ENCODE measurements at places on chromosomes 7 and 10. TPM values are rescaled to one million over a fixed set of nuclear protein-coding genes. Genes with fewer than 3 reads are reported as not detected.

CDC14C gene
- total RNA-seq = not detected

FAM180A gene
- 6.8 TPM for total RNA-seq

PLEKHS1 gene
- total RNA-seq = not detected

PLXDC2 gene
- total RNA-seq = 129 TPM

DNA sequence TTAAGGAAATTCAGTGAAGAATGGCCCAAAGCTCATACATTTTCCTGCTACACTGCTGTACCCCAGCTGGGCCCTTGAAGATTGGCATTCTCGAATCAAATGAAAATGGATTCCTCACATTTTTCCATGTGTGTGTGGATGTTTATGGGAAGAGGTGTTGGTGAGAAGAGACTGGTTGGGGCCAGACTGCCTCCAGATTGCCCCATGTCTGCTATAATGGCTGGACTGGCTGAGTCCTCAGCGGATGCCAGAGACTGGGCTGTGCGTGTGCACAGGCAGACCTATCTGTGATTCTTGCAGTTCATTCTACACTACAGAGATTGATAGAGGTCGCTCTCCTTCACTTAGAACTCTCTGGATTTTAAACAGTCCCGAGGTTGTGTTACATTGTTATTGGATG lies 183.6 kb upstream of the GDF10 start:
- H3K27ac ChIP-seq = no peak overlapping the region
- H3K4me3 ChIP-seq = no peak overlapping the region
- no peaks in the 10 kb centered on the region for H3K4me1 ChIP-seq
- DNase-seq = no peak
- H3K27me3 ChIP-seq = no peaks in the 10 kb centered on the region

POU6F2 gene
- total RNA-seq = 0.78 TPM

GRCh38 chr7:76155938-76156337 lies 45.8 kb upstream of the SRRM3 start:
- DNase-seq = peak; percentile 84
- H3K4me1 ChIP-seq = no peaks in the 10 kb centered on the region
- H3K36me3 ChIP-seq = no peaks in the 10 kb centered on the region
- no peak overlapping the region for H3K4me3 ChIP-seq
- peaks cover 5% of the 10 kb centered on the region for H3K27me3 ChIP-seq

DNA sequence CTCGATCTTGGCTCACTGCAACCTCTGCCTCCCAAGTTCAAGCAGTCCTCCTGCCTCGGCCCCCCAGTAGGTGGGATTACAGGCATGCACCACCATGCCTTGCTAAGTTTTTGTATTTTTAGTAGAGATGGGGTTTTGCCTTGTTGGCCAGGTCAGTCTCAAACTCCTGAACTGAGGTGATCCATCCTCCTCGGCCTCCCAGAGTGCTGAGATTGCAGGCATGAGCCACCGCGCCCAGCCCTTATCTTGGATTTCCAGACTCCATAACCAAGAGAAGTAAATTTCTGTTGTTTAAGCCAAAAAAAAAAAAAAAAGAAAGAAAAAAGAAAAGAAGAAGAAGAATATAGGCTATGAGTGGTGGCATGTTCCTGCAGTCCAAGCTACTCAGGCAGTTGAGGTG lies 53.3 kb upstream of the RABGEF1 start:
- no peak overlapping the region for H3K27ac ChIP-seq
- no peaks in the 10 kb centered on the region for H3K36me3 ChIP-seq
- peaks cover 4% of the 10 kb centered on the region for H3K4me1 ChIP-seq
- no peak for DNase-seq
- H3K27me3 ChIP-seq = no peaks in the 10 kb centered on the region

GRCh38 chr7:116357781-116358670 lies 141.5 kb upstream of the CAV2 start:
- no peaks in the 10 kb centered on the region for H3K27me3 ChIP-seq
- DNase-seq = no peak
- H3K36me3 ChIP-seq = no peaks in the 10 kb centered on the region

RBM20 gene
- total RNA-seq = 0.41 TPM

GRCh38 chr7:81273601-81274397 lies 354.9 kb upstream of the SEMA3C start:
- no peaks in the 10 kb centered on the region for H3K36me3 ChIP-seq
- no peak for DNase-seq
- H3K27ac ChIP-seq = no peak overlapping the region
- H3K4me1 ChIP-seq = no peaks in the 10 kb centered on the region
- no peak overlapping the region for H3K4me3 ChIP-seq

DNA sequence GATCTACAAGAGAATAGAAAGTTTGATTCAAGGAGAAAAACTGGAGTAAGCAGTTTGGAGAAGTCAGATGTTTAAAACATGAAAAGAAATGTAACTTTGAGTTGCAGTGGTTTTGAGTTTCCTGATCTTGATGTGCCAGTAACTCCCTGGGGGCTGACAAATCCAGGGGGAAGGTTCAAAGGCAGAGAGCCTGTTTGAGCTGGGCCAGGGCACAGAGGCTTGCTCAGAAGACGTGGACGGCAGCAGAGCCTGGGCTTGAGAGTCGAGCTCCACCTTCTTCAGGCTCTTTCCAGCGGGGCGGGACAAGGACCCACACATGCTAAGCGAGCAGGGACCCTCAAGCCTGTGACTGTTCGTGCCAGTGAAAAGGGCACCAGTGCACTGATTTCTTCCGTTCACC lies 176.2 kb downstream of the MGMT start:
- H3K4me3 ChIP-seq = no peak overlapping the region
- no peak for DNase-seq
- no peaks in the 10 kb centered on the region for H3K36me3 ChIP-seq

- H3K4me3 ChIP-seq = no peak overlapping the region
- no peaks in the 10 kb centered on the region for H3K27me3 ChIP-seq
- no peak for DNase-seq
- no peaks in the 10 kb centered on the region for H3K36me3 ChIP-seq
These were observed 2.6 kb upstream of the ZPBP start for GRCh38 chr7:50095634-50096033.

- no peaks in the 10 kb centered on the region for H3K27me3 ChIP-seq
- DNase-seq = peak; percentile 83
- H3K4me3 ChIP-seq = no peak overlapping the region
- H3K4me1 ChIP-seq = no peaks in the 10 kb centered on the region
These were observed 8.5 kb downstream of the DDX56 start for GRCh38 chr7:44565097-44565794.

GRCh38 chr10:27369880-27370279 lies 129.3 kb upstream of the ACBD5 start:
- H3K4me3 ChIP-seq = no peak overlapping the region
- H3K4me1 ChIP-seq = no peaks in the 10 kb centered on the region
- no peak overlapping the region for H3K27ac ChIP-seq
- no peaks in the 10 kb centered on the region for H3K36me3 ChIP-seq
- no peaks in the 10 kb centered on the region for H3K27me3 ChIP-seq
- no peak for DNase-seq

DNA sequence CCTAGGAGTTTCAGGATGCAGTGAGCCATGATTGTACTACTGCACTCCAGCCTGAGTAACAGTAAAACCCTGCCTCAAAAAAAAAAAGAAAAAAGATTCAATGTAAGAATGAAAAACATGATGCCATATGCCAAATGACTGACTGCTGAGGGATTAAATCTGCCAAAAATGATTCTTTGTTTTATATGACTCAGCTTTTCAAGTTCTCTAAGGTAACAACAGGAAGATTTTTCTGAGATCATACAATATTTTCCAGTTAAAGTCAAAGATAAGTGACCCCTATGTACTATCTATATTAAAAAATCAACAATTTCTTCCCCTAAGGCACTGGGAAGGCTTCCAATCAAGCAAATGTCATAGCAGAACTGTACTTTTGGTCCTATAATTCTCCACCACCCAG lies 271.2 kb upstream of the IMMP2L start:
- DNase-seq = no peak
- H3K4me3 ChIP-seq = no peak overlapping the region
- peaks cover 18% of the 10 kb centered on the region for H3K36me3 ChIP-seq

TFEC gene
- total RNA-seq = 29.8 TPM

- H3K4me1 ChIP-seq = no peaks in the 10 kb centered on the region
- DNase-seq = no peak
- H3K27ac ChIP-seq = no peak overlapping the region
- no peaks in the 10 kb centered on the region for H3K36me3 ChIP-seq
These were observed 95.0 kb downstream of the SH2D4B start for GRCh38 chr10:80632742-80633141.

All from upper lobe of right lung (tissue), 1 donor.